ENCODE measurements at places on chromosomes 3 and 15.

GRCh38 chr3:5431811-5432378 is 244.4 kb downstream of the EDEM1 start:
- no peak for DNase-seq

DNA sequence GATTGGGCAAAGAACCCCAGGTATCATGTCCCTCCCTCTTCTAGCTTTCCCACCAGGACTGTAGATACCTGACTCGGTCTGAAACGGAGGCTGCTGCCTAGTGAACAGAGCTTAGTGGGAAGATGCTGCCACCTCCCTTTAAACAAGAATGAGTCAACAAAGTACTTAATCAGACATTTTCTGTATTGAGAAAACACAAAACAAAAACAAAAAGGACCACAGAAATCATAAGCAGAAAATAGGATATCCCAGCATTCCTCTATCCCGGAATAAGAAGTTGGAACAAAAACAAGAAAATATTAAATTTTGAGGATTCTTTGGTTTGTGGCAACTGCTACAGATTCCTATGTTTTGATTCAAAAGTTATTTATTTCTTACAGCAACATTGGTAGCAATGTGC is 51.7 kb upstream of the COL8A1 start:
- no peak for DNase-seq

DNA sequence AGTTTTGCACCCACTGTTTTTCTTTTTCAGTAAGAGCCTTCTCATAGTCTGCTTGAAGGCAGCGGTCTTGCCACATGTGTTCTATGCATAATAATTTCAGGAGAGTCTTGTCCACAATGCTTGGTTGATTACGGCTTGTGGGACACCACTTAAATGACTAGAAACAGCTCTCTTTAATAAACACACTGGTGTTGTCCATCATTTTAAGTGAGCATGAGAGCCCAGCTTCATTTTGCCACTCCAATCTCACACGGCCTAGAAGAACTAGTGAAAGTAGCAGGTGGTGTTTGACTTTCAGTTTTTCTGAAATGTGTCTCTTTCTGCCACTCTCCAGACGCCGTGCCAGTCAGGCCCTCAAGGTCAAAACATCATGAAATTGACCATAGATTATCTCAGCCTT is 292.1 kb downstream of the LPP start:
- no peak for DNase-seq

DNA sequence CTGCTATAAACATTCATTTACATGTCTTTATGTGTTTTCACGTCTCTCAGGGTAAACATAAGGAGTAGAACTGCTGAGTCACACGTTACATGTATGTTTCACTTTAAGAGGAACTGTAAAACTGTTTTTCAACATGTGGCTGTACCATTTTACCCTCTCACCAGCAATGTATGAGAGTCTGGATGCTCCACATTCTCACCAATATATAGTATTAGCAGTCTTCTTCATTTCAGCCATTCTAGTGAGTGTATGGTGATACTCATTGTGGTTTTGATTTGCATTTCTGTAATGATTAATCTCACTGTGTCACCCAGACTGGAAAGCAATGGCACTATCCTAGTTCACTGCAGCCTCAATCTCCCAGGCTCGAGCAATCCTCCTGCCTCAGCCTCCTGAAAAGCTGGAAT is 37.1 kb downstream of the PHC3 start:
- no peak for DNase-seq

- DNase-seq = no peak
Measured at GRCh38 chr3:31041161-31041978, 146.9 kb upstream of the GADL1 start.

DNA sequence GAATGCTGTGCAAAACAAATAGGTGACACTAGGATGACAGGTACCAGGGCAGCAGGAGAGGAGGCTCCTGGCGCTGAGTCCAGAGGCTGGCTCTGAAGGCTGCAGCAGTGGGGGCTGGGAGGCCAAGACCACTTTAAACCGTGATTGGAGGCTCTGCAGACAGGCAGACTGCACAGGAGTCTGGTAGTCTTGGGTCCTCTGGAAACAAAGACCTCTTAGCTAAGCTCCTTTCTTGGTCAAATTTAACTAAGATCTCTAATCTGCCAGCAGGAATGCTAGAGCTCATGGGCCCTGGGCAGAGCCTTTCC is 4.4 kb upstream of the MUSTN1 start:
- DNase-seq = no peak

- no peak for DNase-seq
Measured at GRCh38 chr15:32953533-32953910, 235.7 kb downstream of the GREM1 start.

All from central memory CD8-positive, alpha-beta T cell (primary cell).